Activated T-cell treated with anti-CD3 and anti-CD28 coated beads, Interleukin-2, amount 50 U/mL, for 4 hours (primary cell): ENCODE measurements at places on chromosomes 1 and 21.
A peak's percentile ranks its signal among the peaks of the same experiment; 100 is the strongest.

DNA sequence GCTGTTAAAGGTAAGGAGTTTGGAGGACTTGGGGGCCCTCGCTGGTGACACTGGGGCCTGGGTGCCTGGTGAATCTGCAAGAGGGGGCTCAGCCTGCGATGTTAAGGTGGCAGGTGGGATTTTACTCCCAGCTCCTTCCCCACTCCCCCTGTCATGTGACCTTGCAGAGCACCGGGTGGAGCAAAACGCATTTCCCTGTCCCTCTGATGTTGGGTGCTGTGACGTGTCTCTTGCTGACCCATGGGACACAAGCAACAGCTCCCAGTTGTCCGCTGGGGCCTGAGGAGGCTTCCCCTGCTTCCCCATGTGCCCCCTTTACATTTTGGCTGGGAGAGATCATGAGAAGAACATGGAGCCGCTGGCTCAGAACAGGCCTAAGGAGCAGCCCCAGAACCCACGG lies 319.0 kb downstream of the MATN1 start:
- no peak for DNase-seq

- DNase-seq = no peak
Measured at GRCh38 chr1:179984942-179985341, 30.3 kb downstream of the CEP350 start.

DNA sequence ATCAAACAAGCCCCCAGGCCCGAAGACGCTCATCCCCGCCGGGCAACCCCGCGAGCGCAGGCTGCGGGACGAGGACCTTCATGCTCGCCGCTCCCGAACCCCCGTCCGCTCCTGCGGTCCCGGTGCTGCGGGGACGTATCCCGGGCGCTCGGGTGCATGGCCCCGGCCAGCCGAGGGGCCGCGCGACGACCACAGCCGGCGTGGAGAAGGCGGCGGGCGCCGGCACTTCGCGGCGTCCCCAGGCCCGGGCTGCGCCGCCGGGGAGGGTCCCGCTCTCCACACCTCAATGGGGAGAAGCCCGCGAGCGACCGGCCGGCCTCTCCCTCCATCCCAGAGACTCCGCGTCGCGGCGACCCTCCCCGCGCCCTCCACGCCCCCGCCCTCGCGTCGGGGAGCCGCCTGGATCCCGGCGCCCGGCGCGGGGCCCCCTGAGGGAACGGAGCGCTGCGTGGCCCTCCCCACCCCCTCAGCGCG lies 401 bp downstream of the ERRFI1 start:
- DNase-seq = no peak

DNA sequence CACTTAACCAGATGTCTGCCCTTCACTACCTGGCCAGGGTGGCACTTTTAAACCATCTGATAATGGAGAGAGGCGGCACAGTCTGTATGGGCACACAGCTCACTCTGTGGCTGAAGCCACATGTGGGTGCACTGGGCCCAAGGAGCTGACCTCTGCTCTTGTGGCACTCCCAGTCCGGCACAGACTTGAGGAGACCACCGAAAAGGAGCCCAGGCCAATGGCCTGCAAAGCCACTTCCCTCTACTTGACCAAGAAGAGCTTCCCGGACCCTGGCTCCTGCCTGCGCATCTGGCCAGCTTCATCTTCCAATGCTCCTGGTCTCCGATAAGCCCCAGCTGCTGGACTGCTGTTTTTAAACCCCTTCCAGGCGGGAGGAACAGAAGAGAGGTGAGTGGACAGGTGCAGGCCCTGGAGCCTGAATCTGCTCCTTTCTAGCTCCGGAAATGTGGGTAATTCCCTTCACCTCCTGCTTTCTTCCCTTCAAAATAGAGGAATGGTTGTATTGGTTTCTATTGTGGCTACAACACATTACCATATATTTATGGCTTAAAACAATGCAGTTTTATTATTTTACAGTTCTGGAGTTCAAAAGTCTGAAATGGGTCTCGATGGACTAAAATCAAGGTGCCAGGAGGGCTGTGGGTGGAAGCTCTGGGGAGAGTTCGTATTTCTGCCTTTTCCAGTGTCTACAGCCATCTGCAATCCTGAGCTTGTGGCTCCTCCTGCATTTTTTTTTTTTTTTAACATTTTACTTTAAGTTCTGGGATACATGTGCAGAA lies 11.6 kb downstream of the GNG4 start:
- DNase-seq = no peak

GRCh38 chr1:27660300-27660835 lies 11.6 kb downstream of the IFI6 start:
- DNase-seq = no peak

GRCh38 chr1:25247024-25247828 lies at the start of gene RSRP1:
Gene RSRP1 (minus strand): TSS chr1:25247454. CDS start chr1:25246963, 491 bp downstream.
- DNase-seq = peak; percentile 100

GRCh38 chr1:2276803-2277580 lies 48.9 kb downstream of the SKI start:
- DNase-seq = no peak

DNA sequence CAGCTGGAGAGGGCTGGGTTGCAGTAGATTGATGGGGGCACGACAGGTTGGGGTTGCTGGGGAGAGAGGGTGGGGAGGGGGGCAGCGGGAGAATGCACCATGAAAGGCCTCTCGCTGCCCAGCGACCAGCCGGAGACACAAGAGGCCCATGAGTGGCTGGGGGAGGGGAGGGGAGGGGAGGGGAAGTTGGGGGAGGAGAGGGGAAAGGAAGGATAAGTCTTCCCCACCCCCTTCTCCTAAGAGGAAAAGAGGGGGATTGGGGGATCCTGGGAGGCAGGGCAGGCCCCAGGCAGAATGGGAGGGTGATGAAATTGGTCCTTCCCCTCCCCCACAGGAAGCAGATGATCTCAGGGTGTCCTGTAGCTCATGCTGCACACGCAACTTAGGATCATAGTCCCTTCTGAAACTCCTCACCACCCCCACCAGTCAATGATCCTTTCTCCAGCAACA lies 45.7 kb downstream of the PAX7 start:
- DNase-seq = no peak

DNA sequence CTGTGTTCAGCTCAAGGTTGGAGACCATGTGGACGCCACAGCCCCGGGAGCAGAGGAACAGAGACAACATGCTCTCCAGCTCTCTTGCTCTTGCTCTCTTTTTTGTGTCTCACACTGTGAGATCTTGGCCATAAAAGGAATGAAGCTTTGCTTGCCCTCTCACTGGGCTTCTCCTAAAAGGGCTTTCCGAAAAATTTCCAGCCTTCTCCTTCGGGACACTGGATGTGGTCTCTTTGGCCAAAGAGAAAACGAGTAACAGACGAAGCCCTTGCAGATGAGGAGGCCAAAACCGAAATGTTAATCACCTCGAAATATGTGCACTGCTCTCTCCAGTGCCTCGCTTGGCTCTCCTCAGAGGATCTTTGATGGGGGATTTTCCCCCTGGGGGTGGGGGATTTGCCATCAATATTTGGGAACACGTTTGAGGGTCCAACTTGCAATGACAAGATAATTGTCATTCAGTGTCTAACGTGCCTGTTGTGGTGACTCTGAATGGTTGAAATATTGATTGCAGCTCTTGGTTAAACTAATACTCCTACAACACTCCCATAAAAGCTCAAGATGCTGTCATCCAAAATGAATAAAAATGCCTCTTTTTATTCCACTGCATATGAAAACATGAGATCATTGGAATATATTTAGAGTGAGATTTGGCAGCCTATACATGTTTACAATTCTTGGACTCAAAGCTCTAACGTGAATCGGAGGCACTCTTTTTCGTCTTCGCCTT lies 68.6 kb upstream of the ANGPTL1 start:
- no peak for DNase-seq

DNA sequence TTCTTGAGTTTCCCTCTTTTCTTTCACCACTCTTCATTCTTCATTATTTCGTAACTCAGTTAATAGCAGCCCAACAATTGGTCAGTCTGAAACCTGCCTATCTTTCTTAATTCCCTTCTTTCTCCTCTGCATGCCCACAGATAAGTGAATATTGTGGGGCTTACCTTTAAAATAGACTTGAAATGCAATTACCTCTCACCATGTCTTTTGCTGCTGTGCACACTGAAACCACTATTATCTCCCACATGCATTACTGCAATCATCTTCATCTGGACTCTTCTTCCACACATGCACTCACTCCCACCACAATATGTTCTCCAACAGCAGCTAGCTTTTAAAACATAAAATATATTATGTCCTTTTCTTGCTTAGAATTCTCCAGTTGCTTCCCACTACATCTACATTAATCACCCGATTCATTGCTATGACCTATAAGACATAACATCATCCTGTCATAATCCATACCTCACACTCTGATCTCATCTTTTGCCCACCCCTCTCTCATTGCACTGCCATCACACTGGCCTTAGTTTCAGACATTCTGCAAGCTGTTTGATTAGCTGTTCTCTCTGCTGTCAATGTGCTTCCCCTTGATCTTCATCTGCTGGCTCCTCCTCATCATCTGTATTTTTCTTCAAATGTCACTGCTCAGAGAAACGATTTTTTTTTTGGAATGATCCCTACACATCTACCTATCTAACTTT lies 304.8 kb downstream of the PTPRC start:
- no peak for DNase-seq

DNA sequence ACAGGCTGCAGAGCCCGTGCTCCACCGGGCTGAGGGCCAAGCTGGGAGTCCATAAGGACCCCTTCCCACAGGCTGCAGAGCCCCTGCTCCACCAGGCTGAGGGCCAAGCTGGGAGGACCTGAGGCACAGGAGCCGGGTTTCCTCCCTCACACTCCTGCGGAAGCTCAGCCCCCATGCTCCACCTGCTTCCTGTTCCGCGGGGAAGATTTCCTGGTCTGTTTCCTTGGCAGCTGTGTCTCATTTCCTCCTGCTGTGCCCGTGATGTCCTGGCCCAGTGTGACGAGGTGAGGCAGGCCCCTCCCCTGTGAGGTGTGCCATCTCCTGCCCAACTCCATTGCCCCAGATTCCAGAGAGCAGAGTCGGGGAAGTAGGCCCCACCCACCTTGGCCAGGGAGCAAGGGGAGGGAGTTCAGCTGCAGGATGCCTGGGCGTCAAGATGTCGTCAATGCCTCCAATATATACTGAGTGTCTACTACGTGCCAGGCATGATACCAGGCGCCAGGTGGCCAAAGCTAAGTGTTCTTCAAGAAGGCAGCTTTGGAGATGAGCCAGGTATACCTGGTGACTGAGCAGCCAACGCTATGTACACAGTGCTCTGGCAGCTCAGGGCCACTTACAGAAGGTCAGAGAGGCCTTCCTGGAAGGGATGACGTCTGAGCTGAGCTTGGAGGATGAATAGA lies 58.8 kb downstream of the NAV1 start:
- no peak for DNase-seq

- no peak for DNase-seq
Measured at GRCh38 chr1:180278596-180279395, 48.7 kb downstream of the LHX4 start.

DNA sequence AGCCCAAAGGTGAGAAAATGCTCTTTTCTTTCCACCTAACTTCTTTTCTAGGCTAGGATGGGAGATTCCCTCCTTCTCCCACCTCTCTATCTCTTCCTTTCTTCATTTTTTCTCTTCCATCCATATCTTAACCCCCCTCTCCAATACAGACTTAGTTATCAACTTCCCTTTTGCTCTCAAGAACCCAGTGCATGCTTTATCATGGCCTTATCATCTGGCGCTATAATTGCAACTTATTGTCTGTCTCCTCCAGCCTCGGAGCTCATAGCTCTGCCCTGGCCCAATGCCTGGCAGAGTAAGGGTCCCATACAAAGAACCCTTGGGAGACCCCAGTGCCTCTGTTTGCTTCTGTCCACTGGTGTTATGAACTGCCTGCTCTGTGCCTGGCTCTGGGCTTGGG lies 71.0 kb upstream of the NFASC start:
- DNase-seq = no peak

- no peak for DNase-seq
Measured at GRCh38 chr1:182035097-182035770, 26.3 kb downstream of the ZNF648 start.

DNA sequence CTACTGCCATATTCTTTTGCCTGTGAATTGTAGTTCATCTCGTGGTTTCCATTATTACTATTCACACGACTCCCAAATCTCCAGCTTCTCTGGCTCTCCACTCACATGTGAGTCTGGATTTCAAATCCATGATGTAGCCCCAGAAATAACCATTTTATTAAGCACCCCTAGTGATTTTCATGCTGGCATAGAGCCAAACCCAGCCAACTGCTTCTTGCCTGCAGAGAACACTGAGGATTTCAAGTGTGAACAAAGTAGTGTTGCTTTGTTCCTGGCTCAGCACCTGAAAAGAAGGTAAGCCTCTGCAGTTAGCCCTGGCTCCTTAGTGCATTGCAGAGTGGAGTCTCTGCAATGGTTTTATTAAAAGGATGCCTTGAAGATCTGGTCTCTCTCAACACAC lies 25.9 kb downstream of the UTP25 start:
- no peak for DNase-seq

DNA sequence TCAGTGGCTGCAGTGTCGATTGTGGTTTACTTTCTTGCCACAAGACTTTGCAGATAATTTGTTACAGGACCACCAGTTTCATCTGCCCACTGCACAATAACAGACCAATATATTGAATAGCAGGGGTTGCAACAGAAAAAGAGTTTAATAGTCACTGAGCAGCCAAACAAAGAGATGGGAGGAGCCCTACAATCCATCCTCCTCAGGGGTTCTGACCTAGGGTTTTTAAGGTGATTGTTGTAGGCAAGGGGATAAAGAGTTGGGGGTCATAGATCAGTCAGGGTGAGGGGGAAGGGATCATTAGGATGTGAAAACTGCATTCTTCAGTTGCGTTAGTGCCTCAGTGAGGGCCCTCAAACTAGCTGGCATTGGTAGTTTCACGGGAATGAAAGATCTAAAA lies 110.7 kb upstream of the OLFM3 start:
- no peak for DNase-seq

DNA sequence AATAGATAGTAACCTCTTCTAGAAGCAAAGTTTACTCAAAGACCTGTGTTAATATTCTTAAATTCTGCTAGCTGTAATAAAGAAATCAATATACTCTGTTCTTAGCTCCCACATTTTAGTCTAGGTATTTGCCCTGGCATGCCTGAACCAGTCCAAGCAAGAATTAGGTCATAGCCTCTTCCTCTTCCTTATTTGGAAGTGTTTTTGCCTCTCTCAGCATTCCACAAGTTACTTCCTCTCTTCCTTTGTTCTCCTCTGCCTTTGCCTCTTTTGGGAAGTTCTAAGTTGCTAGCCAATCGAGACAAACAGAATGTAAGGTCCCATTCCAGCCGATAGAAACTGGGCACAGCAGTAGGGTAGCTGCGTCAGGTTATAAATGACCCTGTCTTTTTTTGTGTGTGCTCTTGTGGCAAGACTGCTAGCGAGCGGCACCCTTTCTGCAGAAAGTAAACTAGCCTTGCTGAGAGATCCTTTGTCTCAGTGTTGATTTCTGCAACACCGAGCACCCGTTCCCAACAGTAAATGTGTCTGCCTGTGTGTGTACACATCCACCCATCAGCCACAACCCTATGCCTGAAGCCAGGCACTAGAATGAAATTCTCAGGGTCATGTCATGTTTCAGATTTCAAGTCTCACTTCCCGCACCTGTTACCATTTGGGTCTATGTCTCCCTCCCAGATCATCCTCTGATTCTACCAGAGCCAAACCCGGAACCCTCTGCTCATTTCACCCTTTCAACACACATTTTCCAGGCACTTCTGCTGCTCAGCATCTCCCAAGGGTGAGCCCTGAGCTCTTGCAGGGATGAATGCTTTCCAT lies 37.5 kb downstream of the LRRC3 start:
- DNase-seq = no peak

- no peak for DNase-seq
Measured at GRCh38 chr21:45724994-45725843, 81.7 kb downstream of the PCBP3 start.

- peak; percentile 68 for DNase-seq
Measured at GRCh38 chr1:19240673-19241538, 10.4 kb downstream of the EMC1 start.

- no peak for DNase-seq
Measured at GRCh38 chr1:174799136-174799479, 200.6 kb upstream of the CACYBP start.
